Daoy (cell line): ENCODE measurements at places on chromosomes 5 and 9. TPM values are rescaled to one million over a fixed set of nuclear protein-coding genes. Genes with fewer than 3 reads are reported as not detected.

The PCDHB6 gene
- total RNA-seq = 0.69 and 2.9 TPM in 2 replicates

The CCNO gene
- 6.2 and 7.1 TPM in 2 replicates for total RNA-seq

The GPR150 gene
- total RNA-seq = 0.29 TPM in 1 of 2 replicates, not detected in the other

The ADAMTS16 gene
- 10.7 and 11.6 TPM in 2 replicates for total RNA-seq

GRCh38 chr5:80141681-80142080, 106.5 kb downstream of the THBS4 start:
- no peak for DNase-seq

DNA sequence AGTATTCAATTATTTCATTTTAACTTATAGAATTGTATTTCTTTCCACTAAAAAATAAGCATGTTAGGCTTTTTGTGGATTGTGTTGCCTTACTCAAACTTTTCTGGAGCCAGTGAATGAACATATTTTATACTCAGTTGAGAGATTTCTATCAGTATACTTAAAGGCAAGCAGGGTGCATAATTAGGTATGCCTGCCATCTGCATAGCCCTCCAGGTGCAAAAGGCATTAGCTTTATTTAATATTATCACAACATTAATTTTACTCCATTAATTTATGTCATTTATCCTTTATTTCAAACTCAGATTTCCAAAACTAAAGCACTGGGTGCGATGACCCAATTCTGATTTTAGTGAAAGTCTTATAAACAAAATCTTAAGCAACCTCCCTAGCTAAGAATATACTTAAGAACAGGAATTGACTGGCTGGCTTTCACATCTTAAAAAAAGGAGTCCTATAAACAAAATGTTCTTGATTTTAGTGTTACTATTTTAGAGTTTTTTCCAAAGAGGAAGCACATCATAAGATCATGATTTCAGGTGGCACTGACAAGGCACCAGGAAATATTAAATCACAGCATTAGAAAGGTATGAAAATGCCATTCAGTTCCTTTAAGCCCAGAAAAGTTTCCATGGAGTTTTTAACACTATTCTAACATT, 178.4 kb downstream of the MPDZ start:
- no peak for DNase-seq

GRCh38 chr9:101119206-101119819, 90.8 kb downstream of the PLPPR1 start:
- peak; percentile 5 for DNase-seq

DNA sequence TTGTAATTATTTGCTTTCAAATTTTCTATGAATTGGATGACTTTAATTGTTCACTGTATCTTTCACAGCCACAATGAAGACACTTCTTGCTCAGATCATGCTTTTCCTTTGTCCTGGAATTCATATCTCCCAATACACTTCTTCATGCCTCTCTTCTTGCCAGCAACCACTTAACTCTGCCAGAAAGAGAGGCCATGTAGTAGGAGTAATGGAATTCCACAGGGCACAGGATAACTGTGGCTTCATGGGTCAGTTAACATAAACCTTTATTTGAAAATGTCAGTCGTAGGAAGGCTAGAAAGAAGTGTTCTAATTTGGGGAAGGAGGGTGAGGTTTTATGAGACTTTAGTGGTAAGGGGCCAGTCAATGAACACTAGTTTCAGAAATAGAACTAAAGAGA, 190.3 kb downstream of the TMEM167A start:
- peak; percentile 19 for DNase-seq

- no peak for DNase-seq
Measured at GRCh38 chr9:16386007-16386826, 484.3 kb downstream of the BNC2 start.

DNA sequence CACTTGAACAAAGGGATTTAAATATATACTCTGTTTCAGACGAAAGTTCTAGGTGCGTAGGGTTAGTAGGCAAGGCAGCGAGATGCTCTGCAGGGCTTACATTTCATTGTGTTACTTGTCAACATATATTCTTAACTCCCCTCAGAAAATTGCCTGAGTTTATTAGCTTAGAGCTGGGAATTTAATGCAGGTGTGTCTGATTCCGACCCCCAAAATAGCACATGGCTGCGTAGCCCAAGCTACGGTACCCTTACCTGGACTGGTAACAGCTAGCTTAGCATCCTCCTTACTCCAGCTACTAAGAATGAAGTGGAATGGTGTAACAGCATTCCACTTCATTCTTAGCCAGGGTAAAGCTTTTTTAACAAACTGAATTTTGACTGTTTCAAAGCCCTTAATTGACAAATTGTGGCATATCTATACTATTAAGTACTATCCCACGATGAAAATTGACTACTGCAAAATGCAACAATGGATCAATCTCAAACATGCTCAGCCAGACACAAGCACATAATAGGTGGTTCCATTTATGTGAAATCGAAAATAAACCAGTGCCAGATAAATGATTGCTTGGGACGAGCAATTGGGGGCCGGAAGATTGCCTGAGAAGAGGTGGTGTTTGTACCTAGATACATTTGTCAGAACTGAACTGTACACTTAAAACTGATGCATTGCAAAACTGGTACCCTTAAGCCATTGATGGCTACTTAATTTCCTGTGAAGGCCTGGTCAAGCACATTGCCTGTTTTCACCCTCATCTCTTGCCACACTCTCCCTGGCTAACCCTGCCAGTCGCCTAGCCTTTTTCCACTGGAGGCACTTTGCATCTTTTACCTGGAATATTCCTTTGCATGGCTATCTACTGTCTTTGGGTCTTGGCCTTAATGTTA, 3.0 kb upstream of the FGF18 start:
- no peak for DNase-seq

- no peak for DNase-seq
Measured at GRCh38 chr5:115751176-115751575, 65.3 kb downstream of the CDO1 start.

DNA sequence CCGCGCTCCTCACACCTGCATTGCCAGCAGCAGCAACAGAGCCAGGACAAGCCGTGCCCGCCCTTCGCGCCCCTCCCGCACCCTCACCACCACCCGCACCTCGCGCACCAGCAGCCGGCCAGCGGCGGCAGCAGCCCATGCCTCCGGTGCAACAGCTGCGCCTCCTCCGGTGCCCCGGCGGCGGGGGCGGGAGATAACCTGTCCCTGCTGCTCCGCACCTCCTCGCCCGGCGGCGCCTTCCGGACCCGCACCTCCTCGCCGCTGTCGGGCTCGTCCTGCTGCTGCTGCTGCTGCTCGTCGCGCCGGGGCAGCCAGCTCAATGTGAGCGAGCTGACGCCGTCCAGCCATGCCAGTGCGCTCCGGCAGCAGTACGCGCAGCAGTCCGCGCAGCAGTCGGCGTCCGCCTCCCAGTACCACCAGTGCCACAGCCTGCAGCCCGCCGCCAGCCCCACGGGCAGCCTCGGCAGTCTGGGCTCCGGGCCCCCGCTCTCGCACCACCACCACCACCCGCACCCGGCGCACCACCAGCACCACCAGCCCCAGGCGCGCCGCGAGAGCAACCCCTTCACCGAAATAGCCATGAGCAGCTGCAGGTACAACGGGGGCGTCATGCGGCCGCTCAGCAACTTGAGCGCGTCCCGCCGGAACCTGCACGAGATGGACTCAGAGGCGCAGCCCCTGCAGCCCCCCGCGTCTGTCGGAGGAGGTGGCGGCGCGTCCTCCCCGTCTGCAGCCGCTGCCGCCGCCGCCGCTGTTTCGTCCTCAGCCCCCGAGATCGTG, 517 bp downstream of the KCNN2 start:
- peak; percentile 50 for DNase-seq

DNA sequence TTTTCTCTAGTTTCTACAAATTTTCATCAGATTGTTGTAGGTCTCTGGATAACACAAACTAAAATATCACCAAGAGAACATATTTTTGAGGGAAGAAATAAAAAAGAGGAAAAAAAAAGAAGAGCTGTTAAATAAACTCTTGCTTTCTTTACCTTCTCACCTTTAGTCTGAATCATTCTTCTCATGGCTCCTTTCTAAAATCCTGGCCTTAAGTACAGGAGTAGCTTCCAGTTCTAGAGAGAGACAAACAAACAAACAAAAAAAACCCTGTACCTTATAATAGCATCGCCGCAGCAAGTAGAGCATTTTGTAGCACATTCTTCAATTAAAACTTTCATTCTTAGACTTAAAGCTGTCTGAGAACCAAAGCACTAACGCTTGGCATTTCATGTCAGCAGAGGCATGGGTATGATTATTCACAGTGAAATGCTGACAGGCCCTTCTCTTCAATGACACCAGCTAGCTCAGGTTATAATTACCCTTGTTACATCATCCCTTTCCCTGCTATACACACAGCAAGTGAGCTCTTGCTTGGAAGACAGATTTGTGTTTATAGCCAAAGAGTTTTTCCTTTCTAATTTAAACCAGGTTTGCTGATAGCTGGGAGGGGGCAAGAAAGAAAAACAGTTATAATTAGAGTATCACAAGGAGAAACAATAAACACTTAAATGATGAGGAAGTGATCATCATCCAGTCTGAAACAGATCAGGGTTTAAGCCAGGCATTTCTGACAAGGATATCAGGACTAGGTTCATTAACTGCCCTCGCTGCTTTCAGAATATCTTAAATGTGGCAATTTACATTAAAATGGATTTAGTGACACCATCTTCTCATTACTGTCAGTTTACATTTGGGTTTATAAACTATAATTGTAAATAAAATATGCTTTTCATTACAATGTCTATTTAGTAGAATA, 510.9 kb upstream of the ZNF608 start:
- DNase-seq = no peak

GRCh38 chr9:77893706-77894105, 137.9 kb downstream of the GNAQ start:
- no peak for DNase-seq

- peak; percentile 90 for DNase-seq
Measured at GRCh38 chr9:115596021-115596745, 478.2 kb upstream of the TNC start.

GRCh38 chr9:68844631-68845612, 139.9 kb downstream of the PIP5K1B start:
- peak; percentile 57 for DNase-seq

DNA sequence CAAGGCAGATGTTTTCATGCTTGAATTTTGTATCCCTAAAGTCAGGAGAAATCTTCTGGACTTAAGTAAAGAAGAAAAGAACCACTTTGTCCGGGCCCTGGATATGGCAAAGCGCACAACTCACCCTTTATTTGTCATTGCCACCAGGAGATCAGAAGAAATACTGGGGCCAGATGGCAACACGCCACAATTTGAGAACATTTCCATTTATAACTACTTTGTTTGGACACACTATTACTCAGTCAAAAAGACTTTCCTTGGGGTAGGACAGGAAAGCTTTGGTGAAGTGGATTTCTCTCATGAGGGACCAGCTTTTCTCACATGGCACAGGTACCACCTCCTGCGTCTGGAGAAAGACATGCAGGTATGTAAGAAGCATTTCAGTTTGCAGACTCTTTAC, 2.3 kb downstream of the TYRP1 start:
- DNase-seq = no peak

- DNase-seq = peak; percentile 63
Measured at GRCh38 chr9:69122549-69123141, 51.4 kb upstream of the TJP2 start.

- DNase-seq = no peak
Measured at GRCh38 chr5:109721741-109722140, 32.0 kb downstream of the MAN2A1 start.
